ENCODE measurements at places on chromosomes 3 and 15. TPM values are rescaled to one million over a fixed set of nuclear protein-coding genes. Genes with fewer than 3 reads are reported as not detected.

GRCh38 chr15:84968301-84968700, 13.4 kb upstream of the PDE8A start:
- no peak for DNase-seq

DNA sequence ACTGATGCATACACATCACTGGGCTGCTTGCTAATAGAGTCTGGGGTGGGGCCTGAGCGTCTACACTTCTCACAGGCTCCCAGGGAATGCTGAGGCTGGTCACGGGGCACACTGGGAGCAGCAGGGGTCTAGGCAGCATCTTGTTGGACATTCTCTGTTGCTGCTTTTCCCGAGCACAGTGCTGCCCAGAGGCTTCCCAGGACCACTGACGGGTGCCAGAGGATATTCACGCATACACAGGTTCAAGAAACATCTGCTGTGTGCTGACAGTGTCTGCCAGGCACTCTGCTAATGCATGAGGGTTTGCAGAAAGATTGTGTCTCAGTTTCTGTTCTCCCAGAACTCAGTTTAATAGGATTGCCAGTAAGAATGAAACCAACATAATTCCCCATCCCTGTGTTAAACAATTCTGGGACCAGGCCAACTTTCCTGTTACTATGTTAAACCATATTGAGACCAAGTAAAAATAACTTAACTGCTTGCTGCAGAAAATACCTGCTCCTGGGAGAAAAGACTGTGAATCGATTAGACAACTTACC, 23.9 kb upstream of the BCL2L10 start:
- no peak for DNase-seq

GRCh38 chr3:109116031-109116430, 1.9 kb downstream of the MORC1 start:
- DNase-seq: no peak

GRCh38 chr3:31142139-31142538, 247.7 kb upstream of the GADL1 start:
- no peak for DNase-seq

DNA sequence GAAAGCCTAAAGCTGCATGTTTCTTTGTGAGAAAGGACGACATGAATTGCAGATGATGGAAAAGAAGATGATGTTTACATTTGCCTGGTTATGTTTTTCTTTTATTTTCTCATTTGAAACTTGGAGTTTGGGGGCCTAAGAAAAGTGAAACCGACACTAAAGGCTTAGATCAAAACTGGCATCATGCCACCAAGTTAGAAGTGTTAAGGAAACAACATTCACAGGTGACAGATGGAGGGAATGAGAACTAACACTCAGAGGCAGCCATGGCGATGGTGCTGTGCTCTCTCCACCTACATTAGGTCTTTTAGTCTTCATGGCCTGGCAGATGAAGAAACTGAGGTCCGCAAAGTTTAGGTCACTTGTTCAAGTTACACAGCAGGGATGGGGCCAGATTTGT, 923.6 kb downstream of the TUSC7 start:
- no peak for DNase-seq

- no peak for DNase-seq
Measured at GRCh38 chr3:127479449-127479848, 111.1 kb downstream of the TPRA1 start.

DNA sequence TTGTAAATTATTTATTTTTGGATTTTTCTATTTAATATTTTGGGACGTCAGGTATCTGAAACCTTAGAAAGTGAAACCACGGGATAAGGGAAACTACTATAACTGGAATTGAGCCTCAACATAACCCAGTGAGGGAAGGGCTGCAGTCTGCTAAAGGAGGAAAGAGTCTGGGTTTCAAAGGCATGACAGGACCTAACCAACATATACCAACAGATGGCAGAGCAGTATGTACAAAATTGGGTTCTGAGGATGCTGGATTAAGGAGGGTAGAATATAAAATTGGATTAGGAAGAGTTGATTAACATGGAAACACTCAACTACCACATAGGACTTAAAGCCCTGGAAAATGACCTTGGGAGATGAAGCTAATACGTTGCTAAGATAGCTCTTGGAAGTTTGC, 603.5 kb downstream of the MECOM start:
- no peak for DNase-seq

DNA sequence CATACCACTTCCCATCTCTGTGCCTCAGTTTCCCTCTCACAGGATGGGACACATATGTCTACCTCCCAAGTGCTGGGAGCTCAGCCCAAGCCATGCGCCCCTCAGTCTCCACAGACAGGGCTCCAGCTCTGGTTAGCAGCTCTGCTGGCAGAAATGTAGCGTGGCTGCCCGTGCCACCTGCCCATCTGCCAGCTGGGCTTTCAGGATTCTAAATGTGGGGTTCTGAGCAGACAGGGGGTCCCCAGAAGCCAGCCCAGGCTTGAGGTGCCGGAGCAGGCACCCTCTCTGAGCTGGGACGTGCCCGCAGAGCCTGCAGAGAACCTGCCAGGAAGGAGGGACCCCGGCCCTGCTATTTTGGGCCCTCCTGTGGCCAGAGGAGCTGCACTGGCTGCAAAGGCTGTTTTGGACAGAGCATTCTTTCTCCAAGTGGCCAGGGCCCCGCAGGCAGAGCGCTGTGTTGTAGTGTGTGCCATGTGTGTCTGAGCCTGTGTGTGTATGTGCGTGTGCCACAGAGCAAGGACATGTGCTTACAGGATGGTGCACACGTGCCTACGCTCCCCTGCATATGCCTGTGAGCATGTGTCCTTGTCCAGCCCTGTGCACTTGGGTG, 31.7 kb downstream of the PSTPIP1 start:
- no peak for DNase-seq

GRCh38 chr3:15629860-15630597, 28.5 kb downstream of the BTD start:
- DNase-seq: peak; percentile 79

DNA sequence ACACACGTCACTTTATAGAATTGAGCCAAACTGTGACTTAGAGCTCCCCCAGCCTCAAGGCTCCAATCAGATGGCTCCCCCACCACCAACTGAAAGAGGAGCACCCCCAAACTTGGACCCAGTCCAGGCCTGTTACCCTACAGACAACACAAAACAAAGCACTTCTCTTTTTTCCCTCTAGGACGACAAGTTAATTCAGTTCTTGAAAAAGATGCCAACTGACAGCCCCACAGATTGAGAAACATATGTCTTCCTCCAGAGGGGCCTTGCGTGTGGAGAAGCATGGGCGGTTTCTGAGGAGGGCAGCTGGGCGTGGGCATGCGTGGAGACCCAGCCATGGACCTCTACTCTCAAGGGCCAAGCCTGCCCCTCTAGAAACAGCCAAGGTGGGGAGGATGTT, 229.5 kb downstream of the SHQ1 start:
- no peak for DNase-seq

DNA sequence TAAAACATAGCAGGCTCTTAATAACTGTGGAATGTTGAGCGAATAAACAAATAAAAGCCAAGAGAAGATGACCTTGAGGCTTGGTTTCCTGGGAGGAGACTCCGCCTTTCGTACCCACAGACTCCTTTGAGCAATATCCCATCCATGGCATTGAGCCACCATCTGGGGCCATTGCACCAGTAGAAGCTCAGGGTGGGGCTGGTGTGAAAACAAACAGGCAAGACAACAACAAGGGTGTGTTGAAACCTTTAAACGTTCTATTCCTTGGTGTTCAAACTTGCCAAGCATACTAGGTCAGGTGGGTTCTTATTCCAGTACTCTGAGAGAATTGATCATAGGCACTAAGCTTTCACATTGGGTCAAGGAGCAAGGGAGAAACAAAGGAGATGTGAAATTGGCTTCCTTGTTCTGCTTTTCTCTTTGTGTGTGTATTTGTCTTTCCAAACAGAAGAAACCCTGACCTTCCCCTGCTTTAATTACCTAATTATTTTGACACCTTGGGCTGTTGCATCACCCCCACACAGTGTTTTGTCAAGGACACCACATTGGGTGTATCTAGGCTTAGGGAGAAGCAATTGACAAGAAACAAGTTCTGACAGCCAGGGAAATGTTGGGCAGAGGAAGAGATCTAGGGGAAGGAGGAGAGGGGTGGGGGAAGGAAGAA, 105.1 kb upstream of the BCL6 start:
- DNase-seq: peak; percentile 73

DNA sequence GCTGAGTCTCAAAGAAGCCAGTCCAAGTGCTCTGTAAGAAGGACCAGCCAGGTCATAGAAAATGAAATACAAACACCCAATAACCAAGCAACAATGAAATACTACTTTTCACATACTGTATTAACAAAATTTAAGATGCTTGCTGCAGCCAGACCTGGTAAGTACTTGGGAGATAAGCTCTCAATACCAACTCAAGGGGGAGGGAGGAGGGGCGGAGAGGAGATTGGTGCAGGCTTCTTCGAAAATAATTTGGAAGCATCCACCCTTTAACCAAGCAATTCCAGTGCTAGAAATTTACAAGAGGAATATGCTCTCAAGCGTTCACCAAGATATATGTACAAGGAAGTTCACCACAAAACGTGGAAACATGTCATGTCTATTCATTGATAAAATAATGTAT, 7.6 kb upstream of the LRRC2 start:
- DNase-seq: no peak

- DNase-seq: no peak
Measured at GRCh38 chr3:148957586-148957985, 33.8 kb upstream of the GYG1 start.

GRCh38 chr3:156693166-156693565, 18.8 kb downstream of the TIPARP start:
- DNase-seq: no peak

DNA sequence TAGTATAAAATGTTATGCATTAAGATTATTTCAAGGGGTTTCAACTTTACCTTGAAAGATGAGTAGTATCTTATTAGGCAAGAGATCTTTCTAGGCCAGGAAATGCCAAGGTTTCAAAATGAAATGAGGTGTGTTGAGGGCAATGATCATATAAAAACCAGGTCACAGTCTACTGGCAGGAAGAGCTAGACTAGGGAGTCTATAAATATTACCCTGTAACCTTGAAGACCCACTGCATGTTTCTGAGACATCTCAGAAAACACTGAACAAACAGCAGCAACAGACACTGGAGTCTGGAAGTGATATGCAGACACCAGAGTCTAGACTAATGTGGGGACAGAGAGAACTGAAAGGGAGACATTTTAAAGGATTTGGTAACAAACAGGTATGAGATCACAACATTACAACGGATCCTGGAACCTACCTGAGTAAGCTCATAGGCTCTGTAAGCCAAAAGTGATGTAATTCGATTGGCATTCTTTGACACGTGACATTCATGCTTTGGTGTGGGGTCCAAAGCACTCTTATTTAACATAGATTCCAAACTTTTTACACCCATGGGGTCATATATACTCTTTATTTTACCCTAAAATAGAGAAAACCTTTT, 15.0 kb downstream of the TASOR start:
- DNase-seq: no peak

- DNase-seq: no peak
Measured at GRCh38 chr3:197368330-197368729, 69.9 kb upstream of the DLG1 start.

- no peak for DNase-seq
Measured at GRCh38 chr3:123276346-123277006, 74.7 kb downstream of the SEC22A start.

DNA sequence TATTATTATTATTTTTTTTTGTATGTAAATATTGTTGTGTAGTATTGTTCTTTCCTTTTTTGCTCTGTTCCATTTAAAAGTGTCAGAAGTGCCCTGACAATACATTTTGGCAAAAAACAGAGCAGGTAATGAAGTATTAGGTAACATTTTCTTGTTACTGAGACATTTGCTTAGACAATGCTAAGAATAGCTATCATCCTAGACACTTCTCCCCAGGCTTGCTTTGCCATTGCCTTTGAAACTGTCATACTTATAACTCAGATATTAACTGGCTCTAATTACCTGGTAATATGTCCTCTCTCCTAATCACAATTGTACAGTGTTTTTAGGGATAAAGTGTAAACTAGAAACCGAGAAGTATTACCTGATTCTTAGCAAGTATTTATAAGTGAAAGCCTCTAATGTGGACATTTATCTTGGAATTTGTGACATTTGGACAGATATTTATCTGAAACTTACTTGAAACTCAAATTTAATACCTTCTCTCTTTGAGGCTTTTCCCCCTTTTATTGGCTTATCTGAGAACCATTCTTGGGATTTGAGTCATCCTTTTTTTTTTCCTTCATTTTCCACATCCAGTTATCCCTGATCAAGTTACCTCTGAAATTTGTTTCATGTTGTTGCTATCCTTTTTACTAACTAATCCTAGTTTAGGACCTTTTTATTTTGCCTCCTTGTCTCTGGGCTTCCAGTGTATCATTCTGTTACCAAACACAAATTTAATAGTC, 13.1 kb downstream of the ARIH1 start:
- no peak for DNase-seq

DNA sequence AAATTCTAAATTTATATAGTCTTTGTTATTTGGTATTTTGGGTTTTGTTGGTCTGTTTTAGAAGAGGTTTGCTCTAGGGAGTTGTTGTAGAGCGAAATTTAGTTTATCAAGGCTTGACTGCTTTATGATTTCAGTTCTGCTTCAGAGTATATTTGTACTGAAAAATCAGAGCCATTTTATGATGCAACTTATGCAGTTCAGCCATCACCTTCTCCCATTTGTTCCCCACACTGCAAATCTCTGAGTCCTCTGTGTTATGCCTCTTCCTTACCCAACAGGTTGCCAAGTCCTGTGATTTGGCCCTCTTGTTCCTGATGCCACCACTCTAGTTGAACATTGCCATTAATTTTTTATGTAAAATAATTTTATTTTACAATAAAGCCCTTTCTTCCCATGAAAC, 140.4 kb downstream of the ZNF609 start:
- no peak for DNase-seq

- no peak for DNase-seq
Measured at GRCh38 chr3:127351321-127351720, 63.5 kb upstream of the PRR20G start.

GRCh38 chr3:60582288-60582687, 669.0 kb downstream of the FHIT start:
- DNase-seq: no peak

Gene ECE2
- total RNA-seq: not detected

Gene IL20RB
- total RNA-seq: 50.6 TPM

Gene KBTBD12
- 0.87 TPM for total RNA-seq

Gene ABCF3
- total RNA-seq: 51.6 TPM

Gene ENTPD3
- 0.39 TPM for total RNA-seq

Gene AGBL1
- 0.21 TPM for total RNA-seq

Gene SAMD7
- not detected for total RNA-seq

Gene THSD4
- total RNA-seq: 25.1 TPM

Gene GHSR
- not detected for total RNA-seq

Measured in tibial nerve (tissue), 4 donors.